Activated CD8-positive, alpha-beta memory T cell treated with anti-CD3 and anti-CD28 coated beads for 24 hours (primary cell): ENCODE measurements at places on chromosomes 4 and X.

DNA sequence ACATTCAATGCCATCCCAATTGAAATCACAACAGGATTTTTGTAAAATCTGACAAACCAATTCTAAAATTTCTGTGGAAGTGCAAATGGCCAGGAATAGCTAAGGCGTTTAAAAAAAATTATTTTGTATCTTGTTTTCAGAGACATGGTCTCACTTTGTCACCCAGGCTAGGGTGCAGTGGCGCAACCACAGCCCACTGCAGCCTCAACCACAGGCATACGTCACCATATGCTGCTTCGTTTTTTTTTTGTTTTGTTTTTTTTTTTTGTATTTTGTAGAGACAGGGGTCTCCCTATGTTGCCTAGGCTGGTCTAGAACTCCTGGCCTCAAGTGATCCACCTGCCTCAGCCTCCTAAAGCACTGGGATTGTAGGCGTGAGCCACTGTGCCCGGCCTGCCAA is 24.5 kb downstream of the ZNF41 start:
- no peak for DNase-seq

DNA sequence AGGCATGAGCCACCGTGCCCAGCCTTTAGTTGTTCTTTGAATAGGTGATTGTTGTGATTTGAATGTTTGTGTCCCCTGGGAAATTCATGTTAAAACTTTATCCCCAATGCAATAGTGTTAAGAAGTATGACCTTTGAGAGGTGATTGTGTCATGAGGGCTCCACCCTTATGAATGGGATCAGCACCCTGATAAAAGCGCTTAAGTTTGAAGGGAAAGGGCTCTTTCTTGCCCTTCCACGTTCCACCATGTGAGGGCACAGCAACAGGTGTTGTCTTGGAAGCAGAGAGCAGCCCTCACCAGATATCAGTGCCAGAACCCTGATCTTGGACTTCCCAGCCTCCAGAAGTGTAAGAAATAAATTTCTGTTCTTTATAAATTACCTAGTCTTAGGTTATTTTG is 33.7 kb upstream of the RP2 start:
- no peak for DNase-seq

DNA sequence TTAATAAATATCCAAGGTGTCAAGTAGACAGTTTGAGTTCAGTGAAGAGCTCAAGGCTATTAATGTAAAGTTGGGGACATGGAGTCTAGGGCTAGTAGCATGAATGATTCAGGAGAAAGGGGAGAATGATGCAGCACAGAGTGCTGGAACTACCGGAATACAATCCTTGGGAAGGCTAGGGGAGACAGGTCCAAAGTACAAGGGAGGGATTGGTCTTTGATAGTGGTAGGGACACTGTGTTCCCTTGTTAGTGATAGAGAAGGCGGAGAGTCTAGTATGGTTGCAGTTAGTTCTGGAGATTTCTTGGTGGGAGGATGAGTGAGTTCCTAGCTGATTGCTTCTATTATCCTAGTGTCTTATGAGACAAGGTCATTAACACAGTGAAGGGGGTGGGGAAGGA is 8.7 kb downstream of the GCNA start:
- no peak for DNase-seq

DNA sequence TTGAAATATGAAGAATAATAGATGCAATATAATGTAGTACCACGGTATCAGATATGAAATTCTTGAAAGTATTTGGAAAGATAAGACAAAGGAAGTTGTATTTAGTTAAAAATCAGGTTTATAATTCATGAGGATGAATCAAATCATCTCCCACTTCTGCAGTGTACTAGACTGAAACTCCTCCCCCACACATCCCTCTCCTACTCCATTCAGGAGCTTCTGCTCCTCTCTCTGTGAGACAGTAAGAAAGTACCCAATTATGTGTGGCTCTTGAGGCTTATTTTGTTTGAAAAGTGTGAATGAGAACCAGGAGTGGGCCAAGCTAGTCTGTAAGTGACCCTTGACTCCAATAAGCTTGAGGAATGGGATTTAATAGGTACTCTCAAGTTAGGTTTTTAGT is 9.5 kb downstream of the SLAIN2 start:
- DNase-seq, result no peak
